Activated effector memory CD4-positive, alpha-beta T cell treated with Interleukin-2 at 50 U/mL for 16 hours (primary cell): ENCODE measurements at places on chromosomes 2 and 18.

GRCh38 chr2:238945433-238946150 lies 97.7 kb downstream of the TWIST2 start:
- DNase-seq = no peak

GRCh38 chr2:214592011-214592410 lies 181.2 kb downstream of the VWC2L start:
- DNase-seq = no peak

DNA sequence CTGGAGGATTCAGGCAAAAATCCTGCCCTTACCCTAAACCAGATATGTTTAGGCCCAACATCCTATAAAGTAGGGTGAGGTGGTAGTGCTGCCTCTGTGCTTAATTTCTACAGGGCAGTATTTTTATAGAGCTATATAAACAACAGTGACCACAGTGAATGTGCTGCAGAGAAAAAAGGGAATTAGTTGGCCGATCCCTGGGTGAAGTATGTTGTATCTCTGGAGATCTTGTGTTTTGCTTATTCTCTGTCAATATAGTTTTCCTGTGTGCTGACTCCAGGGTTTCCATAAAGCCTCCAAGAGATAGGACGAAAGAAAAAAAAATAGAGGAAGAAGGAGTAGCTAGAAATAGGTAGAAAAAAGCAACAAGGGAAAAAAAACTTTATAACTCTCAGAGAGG lies 88.9 kb upstream of the THOC1 start:
- DNase-seq = no peak

- no peak for DNase-seq
These were observed 123.9 kb upstream of the HAAO start for GRCh38 chr2:42916324-42916723.

DNA sequence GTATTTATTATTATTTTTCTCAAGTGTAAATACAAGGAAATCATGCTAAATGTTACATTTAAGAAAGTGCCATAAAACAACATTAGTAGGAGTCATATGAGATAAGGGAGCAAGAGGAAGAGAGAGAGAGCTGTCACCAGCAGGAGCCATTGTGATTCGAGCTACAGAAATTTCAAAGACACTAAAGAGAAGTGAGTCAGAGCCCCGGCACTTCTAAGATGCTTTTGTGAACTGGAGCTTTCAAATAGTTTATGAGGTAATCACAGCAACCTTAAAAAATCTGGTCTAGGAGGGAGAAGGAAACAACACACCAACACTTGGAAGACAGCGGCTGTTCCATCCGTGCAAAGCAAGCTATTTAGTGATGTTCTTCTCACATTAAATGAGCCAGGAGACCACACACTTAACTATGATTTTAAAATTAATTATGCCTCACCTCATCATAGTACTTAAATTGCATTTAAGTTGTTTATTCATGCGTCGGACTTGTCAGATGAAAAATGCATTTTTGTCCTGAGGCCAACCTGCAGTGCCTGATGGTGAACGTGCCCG lies 382.7 kb upstream of the SALL3 start:
- DNase-seq = no peak

GRCh38 chr2:84029903-84030575 lies 429.0 kb downstream of the SUCLG1 start:
- DNase-seq = no peak

DNA sequence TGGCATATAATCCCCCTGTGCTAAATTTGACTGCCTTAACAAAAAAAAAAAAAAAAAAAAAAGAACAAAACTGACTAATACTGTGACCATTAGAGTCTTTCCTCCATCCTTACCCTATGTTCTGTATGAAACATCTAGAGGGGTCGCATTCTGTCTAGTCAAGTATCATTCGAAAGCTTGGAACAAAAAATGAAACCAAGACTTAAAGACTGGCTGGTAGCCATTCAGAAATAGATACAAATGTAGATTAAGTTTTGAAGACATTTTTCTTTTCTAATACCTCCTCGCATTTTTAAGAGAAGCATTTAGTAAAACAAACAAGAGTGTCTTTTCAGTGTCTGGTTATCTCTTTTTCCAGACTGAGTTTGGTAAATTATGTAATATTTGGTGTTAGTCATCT lies 66.7 kb downstream of the SPATS2L start:
- DNase-seq = no peak

DNA sequence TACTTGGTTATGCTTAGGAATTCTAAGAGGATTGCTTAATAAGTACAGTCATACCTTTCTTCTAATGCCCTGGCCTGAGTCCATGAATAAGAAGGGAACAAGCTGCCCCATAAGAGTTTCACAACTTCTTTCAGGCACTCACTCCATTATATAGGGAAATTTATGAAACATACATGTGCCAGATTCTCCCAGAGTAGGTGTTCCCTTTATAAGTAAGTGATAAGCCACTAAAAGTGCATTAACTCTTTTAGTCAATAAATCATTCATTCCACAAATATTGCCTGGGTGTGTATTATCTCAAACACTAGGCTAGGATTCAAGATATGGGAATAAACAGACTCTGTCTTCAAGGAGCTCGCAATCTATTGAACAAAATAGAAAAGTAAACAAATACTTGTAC lies 84.5 kb upstream of the RBBP8 start:
- no peak for DNase-seq

GRCh38 chr18:36187826-36188721 lies 777 bp downstream of the MOCOS start:
- no peak for DNase-seq
